Fibroblast of skin of right biceps (primary cell): ENCODE measurements at places on chromosomes 13 and 19.

DNA sequence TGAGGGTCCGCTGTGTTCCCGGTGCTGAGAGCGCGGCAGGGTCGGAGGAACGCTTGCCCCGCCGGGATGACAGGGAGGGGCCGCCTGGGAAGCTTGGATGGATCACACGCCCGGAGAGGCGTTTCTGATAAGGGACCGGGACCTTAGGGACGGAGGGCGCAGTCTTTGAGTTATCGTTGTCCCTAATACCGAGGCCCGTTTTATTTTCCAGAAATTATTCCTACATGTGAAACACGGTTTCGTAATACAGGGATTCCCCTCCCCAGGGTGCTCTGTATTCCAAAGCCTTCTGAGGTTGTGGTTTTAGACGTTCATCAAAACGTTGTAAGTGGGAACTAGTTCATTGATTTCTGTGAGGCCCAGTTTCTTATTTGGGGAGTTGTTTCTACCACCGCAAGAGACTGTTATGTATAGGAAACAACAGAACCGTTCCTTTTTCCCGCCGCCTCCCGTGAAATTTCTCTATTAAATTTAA, 752 bp downstream of the PDCD5 start:
- DNase-seq, result peak; percentile 37

DNA sequence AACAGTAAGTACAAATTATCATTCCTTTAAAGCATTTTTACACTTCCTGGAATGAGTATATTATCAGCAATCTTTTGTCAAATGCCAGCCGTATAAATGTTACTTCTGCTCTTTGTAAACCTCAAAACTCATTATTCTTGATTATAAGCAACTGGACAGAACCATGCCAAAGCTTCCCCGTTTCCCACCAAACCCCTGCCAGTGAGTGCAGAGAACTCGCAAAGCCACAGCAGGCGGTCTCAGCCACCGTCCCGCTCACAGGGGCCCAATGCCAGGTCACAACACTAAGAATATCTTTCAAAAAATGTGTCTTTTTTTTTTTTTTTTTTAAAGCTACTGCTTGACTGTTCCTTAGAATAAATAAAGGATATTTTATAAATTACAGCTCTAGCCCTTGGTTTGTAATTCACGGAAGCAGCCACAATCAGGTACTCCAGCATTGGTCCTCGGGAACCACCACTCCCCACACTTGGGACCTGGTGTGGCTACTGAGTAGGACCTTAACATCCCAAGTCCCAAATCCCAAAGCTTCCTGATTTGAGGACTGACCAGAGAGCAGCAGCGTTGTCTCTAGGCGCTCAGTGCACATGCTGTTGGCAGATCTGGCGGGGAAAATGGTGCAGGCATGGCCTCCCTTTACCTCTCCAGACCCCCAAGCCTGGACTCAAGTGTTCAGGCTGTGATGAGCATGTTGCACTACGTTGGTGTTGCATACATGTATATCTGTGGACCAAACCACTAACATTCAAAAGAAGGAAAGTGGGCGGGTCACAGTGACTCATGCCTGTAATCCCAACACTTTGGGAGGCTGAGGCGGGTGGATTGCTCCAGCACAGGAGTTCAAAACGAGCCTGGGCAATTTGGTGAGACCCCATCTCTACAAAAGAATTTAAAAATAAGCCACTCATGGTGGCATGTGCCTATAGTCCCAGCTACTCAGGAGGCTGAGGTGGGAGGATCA, 19.0 kb downstream of the KCTD15 start:
- DNase-seq, result peak; percentile 52

DNA sequence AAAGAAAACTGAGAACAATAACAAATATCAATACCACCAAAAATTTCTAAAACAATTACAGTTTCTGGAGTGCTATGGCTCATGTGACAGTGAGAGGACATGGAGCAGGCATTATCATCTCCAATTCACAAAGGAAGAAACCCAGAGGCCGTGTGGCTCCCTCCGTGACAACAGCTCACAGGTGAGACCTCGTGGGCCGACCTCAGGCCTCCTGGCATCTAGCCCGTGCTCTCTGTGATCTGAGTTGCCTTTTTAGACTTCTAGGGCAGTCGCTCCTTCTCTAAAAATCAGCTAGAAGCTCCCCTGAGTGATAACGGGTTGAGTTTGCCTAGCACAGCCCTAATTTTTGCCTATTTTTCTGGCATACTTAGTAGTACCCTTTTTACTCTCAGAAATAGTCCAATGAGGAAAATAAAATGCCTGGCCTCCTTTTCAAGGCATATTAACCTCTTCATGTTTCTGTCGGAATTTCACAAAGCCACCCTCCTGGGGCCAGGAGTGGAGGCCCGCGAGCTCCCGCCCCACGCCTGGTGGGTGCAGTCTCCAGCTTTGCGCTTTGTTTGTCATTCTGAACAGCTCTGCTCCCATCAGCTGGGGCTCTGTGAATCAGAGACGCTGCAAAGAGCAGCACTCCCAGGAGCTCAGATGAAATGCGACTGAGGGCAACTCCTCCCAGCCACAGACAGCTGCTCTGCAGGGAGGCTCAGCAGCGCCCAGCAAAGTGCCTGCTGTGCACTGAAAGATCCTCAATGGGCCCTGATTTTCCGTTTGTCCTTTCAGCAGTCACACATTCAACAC, 292.5 kb downstream of the UQCRFS1 start:
- no peak for DNase-seq

DNA sequence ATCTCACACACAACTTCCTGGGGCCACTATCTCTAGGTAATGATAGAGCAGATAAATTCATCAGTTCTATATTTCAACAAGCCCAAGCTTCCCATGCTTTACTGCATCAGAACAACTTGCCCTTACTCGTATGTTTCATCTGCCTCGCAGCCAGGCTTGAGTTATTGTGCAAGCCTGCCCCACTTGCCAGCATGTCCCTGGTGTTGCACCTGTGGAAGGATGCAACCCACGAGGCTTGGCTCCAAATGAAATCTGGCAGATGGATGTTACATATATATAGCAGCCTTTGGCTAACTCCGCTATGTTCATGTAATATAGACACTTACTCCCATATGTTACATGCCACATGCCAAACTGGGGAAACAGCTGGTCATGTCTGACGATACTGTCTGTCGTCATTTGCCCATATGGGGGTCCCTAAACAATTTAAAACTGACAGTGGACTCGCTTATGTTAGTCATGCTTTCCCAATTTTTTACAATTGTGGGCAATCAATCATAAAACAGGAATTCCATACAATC, 6.2 kb downstream of the ERVK3-1 start:
- no peak for DNase-seq

- peak; percentile 92 for DNase-seq
Observed at GRCh38 chr19:44770550-44771257, 7.0 kb upstream of the CBLC start.

GRCh38 chr19:2475018-2475701, 767 bp upstream of the GADD45B start:
- peak; percentile 75 for DNase-seq

DNA sequence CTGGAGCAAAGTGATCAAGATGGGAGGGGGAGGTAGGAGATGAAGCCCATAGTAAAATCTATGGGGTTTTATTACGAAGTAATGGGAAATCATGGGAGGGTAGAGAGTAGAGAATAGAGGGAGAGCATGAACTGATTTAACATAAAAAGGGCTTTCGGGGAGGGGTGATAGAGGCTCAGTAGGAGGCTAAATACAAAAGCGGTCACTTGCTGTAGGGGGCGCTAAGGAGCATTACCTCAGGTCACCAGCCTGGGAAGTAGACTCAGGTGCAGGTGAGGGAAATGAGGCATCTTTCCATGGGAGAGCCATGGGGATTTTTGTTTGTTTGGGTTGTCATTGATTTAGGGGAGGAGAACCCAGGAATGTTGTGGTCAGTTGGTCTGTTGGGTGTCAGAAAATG, 14.1 kb downstream of the KRTDAP start:
- DNase-seq, result no peak

- DNase-seq, result peak; percentile 39
Observed at GRCh38 chr13:32538143-32538620, 413 bp downstream of the N4BP2L2 start.

DNA sequence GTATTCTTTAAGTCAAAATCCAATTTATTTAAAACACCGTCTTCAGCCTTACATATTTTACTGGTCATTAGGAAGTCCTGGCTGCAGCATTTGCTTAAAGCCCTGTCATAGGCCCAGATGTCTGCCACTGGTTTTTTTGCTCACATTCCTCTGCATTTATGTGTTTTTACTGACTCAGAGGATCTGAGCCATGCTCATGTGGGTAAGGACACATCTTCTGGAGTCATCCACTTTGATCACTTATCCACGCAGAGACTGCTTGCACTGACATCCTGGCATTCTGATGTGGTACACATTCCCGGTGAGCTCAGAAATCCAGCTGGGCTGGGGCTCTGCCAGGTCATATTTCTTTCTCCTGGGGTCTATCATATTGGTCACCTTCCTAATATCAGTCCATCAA, 531.7 kb upstream of the ARGLU1 start:
- peak; percentile 85 for DNase-seq

DNA sequence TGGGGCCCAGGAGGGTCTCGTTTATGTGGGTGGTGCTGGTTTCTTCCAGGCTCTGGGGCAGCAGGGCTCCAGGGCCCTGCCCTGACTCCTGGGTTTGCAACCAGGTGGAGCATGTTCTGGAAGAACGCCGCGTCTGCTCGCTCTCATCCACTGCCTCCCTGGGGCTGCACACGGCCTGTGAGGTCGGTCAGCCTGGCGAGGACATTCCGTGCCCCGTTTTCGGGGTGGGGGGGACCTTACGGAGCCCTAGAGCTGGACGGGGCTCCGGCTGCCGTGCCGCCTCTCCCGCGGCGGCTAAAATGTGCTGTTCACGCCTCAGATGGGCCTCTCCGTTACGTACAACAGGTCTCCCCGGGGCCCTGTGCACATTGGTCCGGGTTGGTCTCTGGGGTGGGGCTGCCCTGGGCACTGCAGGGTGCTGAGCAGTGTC, 3.3 kb downstream of the GNA11 start:
- DNase-seq, result no peak
